ENCODE measurements at places on chromosomes 1 and 21.

- no peak for DNase-seq
Measured at GRCh38 chr1:93739472-93739871, 57.8 kb upstream of the BCAR3 start.

DNA sequence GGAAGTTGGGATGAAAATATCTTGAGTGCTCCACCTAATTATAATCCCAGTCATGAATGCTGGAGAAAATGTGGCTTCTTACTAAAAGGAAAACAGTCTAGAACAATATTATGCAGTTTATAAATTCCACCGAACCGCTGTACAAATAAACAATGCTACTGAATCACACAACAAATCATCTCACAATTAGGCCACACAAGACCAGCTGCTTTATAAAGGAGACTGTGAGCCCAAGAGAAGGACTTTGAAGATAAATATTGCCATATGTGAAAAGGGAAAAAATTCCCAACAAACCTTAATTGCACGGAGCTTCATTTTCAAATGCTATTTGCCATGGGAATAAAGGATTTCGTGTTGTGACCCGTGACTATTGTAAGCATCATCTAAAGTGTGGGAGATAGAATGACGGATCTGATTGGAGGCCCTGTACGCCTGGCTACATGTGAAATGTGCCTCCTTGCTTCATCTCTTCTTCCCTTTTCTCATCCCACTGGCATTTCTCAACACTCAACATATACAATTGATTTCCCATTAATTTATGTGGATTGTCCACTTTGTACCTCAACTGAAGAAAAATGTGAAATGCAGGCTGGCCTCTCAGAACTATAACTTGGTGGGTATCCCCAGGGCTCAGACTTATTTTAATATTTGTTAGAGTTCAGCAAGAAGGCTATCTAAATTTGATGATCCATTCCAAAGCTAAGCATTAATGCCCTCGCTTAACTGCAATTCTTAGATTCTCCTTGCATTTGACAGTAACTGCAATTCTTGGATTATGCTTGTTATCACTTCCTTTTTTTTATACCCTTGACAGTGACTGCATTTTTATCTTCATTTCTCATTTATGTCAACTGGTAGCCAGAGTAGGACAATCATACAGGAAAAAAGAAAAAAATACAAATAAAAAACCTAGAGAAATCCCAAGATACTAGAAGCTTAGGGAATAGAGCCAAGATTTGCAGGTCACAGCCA, 122.3 kb downstream of the TGFB2 start:
- no peak for DNase-seq

DNA sequence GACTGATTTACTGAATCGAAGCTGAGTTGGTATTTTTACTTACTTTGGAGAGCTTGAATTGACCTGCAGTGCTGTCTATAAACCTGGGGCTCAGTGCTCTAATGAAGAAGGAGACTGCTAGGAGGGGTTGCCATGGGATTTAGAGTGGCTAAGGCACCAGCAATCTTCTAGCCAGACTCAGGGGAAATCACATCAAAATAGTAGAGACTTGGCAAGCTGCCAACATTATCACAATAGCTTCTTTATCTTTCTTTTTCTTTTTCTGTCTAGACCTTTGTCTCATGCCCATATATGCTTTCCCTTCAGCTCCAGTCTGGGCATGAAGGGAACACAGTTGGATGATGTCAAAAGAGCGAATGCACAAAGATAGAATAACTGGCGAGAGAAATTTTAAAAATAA, 301.1 kb upstream of the DPYD start:
- DNase-seq, result no peak

- DNase-seq, result no peak
Measured at GRCh38 chr1:235802573-235803346, 63.9 kb downstream of the LYST start.

DNA sequence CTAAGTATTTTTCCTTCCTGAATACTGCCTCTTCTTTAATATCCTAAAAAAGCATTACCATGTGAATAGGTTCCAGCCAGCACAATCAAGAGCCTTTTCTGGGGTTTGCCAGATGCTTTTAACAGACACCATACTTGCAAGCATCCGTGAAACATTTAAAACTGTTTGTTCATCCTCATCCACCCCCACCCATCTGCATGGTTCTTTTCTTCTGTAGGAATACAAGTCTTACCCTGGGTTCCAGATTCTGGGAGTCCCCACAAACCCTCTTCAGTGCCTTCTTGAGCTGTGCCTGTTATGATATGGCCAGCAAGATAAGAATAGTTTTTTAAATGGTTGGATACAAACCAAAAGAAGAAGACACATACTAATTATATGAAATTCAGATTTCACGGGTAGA, 354.9 kb upstream of the PLXNA2 start:
- no peak for DNase-seq

- peak; percentile 33 for DNase-seq
Measured at GRCh38 chr1:6491480-6491962, at the start of gene PLEKHG5. Gene PLEKHG5, minus strand, starts transcription at chr1:6491667. Its CDS starts 14,096 bp downstream, at chr1:6477571.

GRCh38 chr1:103448560-103448959, 76.9 kb upstream of the RNPC3 start:
- DNase-seq, result no peak

GRCh38 chr1:62283986-62284385, 35.2 kb downstream of the KANK4 start:
- no peak for DNase-seq

GRCh38 chr1:23392125-23392855, 22.7 kb upstream of the ZNF436 start:
- no peak for DNase-seq

- DNase-seq, result no peak
Measured at GRCh38 chr1:225685476-225686176, 32.7 kb upstream of the ENAH start.

- no peak for DNase-seq
Measured at GRCh38 chr1:41872074-41872473, 46.6 kb downstream of the HIVEP3 start.

- no peak for DNase-seq
Measured at GRCh38 chr1:199007423-199007822, 368.6 kb downstream of the PTPRC start.

- DNase-seq, result no peak
Measured at GRCh38 chr1:207026104-207026534, 6.4 kb downstream of the C1orf116 start.

DNA sequence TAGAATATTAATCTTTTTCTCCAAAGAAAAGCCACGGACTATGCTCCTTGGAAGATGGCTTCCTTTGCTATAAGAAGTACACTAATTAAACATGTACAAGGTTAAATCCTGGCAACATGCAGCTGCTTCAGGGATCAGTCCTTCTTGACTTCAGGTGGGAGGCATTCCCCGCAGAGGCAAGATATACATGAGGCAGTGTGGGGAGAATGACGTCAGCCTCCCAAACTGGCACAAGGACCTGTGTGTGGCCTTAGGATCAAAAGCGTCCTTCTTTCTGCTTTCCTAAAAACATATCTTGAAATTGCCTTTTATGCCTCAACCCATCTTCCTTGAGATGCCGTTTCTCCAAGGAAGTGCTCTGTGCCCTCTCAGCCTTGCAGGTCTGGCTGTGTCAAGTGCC, 90.3 kb downstream of the WLS start:
- DNase-seq, result no peak

DNA sequence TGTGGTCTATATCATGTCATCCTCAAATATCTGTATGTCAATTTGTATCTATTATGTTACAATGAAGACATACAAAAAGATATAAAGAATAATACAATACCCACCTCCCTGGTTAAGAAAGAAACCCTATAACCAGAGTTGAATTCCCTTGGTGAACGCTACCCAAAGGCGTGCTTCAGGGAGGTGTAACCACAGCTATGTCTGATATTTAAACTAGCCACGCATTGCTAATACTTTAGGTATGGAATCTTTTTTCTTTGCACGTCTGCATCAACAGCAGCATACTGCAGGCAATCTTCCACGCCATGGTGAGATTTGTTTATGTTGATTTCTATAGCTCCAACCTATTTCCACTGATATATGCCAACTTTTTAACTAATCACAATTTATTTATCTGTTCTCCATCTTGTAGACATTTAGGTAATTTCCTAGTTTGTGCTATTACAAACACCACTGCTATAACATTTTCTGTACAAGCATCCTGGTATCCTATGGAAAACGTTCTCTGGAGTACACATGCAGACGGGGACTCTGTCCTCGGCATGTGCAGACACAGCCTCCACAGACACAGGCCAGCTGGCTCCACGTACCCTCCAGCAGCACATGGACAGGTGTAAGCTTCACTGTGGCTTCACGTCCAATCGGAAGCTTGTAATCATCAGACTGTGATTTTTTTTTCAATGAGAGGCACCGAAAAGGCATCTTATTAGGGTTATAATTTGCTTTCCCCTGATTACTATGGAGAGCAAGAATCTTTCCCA, 58.5 kb downstream of the HSF2BP start:
- DNase-seq, result no peak

- DNase-seq, result no peak
Measured at GRCh38 chr1:61088163-61088974, 6.0 kb downstream of the NFIA start.

DNA sequence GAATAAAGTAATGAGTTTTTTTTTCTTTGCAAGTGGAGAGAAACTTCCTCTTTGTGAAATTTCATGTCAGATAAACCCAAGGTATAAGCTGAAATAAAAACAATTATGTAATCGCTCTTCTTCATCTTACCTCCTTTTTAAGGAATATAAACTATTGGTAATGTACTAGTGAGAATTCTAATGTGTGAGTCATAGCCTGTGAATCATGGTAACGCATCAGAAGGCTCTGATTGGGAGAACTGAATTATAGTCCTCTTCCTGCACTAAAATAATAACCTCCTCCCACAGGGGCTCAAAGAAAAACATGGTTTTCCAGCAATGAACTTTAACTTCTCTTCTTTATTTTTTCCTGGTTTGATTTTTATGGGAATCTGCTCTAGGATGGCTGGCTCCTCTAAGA, 57.1 kb upstream of the COX20 start:
- DNase-seq, result no peak

DNA sequence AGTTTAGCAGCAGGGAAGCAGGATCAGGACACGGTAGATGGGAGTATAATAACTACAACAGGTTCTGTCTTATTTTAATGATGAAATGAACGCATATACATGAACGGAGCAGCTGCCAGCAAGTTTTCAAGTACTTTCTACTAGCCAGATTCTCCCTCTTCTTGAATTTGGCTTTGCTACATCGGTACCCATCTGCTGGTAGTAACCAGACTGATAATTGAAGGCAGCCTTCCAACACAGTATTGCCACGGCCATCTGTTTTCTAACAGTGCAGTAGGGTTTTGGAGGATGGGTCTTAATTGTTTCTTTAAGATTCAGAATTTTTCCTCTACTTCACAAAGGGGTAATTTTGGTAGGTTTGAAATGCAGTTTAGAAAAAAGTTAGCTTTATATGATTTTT, 33.4 kb downstream of the CENPF start:
- DNase-seq, result no peak

GRCh38 chr1:158035976-158036583, 42.6 kb downstream of the KIRREL1 start:
- no peak for DNase-seq

DNA sequence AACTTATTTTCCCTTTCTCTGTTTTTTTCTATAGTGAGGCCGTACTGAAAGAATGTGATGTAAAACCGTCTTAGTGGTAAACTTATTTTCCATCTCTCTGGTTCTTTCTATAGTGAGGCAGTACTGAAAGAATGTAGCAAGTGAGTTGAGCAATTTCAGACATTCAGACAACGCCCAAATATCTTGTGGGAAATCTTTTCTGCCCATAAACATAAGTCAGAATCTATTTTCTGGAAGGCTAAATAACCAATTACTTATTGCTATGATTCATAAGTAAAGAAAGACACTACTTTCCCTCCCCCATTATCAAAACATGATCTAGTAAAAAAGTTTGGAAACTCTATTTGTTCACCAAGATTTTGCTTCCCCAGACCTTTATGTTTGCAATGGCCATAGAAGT, 18.8 kb upstream of the SCCPDH start:
- DNase-seq, result no peak

GRCh38 chr1:167904652-167905130, 9.2 kb downstream of the ADCY10 start:
- DNase-seq, result no peak

- DNase-seq, result no peak
Measured at GRCh38 chr1:61301824-61302657, 219.7 kb downstream of the NFIA start.

GRCh38 chr1:151980287-151981177, 13.1 kb downstream of the S100A10 start:
- DNase-seq, result no peak

- DNase-seq, result no peak
Measured at GRCh38 chr1:150596095-150596892, 16.9 kb upstream of the MCL1 start.

DNA sequence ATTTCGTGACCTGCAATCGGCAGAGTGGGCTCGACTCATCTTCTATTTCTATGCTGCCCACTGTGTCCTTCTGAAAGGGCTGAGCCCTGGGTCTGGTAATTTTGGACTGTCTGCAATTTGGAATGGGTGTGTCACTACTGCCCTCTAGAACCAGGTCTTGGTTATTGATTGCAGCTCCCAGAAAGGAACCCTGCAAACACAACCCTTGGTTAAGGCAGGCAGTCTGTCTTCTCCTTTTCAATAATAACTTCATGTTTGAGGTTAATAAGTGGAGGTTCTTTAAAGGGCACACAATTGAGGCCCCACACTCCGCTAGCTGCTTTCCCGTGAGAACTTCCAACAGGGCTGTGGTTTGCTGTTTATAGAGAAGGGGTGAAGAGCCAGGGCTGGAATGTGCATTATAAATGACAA, 79.9 kb upstream of the LYST start:
- no peak for DNase-seq

- DNase-seq, result no peak
Measured at GRCh38 chr1:107477233-107477632, 336.4 kb downstream of the NTNG1 start.

- no peak for DNase-seq
Measured at GRCh38 chr1:194723067-194723466, 1536.7 kb upstream of the B3GALT2 start.

DNA sequence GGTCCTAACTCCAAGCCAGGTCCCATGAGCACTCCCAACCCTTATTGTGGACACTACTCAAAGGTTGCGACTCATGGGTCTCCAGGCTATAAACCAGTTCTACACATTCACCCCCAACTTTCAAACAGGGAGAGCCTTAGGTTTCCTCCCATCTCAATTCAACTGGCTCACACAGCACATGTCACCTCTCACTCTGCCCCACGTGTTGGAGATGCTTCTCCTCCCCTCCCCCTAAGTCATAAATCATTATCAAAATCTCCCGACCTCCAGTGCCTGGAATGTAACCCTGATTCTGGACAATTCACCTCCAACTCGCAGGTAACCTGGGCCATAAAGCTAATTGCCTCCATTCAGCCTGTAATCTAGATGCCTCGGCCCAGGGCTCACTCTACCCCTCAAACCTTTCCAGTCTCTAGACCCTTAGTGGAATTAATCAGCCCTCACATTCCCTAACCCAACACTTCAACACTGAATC, 595 bp downstream of the AK2 start:
- DNase-seq, result peak; percentile 43

- no peak for DNase-seq
Measured at GRCh38 chr1:208240662-208241355, 3.4 kb downstream of the PLXNA2 start.

DNA sequence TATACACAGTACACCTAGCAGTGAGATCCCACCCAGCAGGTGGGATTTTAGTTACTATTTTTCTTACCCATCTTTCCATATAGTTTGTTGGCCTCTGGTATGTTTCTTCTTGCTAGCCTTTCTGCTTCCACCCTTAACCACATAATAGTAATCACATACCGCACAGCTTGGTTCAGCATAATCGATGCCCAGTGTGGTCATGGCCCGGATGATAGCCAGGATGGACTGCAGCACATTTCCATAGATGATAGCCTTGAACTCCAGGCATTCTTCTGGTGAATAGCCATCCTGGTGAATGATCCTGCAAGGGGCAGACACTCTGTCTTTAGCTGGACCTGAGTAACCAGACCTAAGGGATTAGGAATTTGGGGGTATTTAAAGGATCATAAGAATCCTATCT, 9.5 kb downstream of the GNAT2 start:
- no peak for DNase-seq

Measured in activated T-cell treated with anti-CD3 and anti-CD28 coated beads, Interleukin-2, amount 50 U/mL, for 48 hours (primary cell).